CD8-positive, alpha-beta T cell (primary cell): ENCODE measurements at places on chromosomes 6 and 20.

DNA sequence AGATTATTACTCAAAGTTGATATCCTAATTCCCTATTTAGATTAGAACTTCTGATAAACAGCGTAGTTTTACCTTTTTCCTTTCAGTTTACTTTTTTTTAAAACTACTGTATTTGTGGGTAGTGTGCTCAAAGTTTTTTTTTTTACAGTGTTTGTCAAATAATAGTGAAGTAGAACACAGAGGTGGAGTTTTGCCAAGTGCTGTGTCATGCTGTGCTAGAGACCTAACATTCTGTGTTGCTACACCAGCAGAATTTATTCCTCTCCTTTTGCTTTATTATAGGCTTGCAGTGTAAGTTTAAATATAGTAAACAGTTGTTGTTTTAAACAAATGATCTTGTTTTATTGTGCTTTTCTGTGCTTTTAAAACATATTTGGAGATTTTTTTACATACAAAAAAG lies 125.4 kb downstream of the HIVEP1 start:
- DNase-seq, result no peak

GRCh38 chr6:111521497-111522270 lies 38.7 kb upstream of the REV3L start:
- DNase-seq, result no peak

DNA sequence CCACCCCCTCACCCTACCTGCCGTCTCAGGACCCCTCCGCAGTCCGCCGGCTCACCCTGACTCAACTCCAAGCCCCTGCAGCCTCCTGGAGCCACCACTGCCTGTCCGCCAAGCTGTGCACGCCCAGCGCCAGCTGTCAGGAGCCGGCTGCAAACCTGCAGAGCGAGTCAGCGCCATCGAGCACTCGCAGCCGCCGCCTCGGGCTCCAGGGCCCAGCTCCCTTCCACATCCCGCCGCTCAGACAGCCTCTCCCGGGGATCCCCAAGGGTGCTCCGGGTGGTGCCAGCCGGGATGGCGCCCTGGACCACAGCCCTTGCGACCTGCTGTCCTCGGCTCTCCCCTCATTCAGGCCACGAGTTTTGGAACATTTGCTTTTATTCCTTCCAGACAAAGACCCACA lies 4.3 kb downstream of the TNNC2 start:
- no peak for DNase-seq

- DNase-seq, result no peak
Observed at GRCh38 chr6:141610741-141611140, 522.0 kb upstream of the GJE1 start.

- DNase-seq, result no peak
Observed at GRCh38 chr6:2865694-2866151, 24.1 kb upstream of the SERPINB1 start.
